ENCODE measurements at places on chromosomes 11 and 22.

- no peak for DNase-seq
These were observed 14.0 kb upstream of the ARSA start for GRCh38 chr22:50641696-50642607.

DNA sequence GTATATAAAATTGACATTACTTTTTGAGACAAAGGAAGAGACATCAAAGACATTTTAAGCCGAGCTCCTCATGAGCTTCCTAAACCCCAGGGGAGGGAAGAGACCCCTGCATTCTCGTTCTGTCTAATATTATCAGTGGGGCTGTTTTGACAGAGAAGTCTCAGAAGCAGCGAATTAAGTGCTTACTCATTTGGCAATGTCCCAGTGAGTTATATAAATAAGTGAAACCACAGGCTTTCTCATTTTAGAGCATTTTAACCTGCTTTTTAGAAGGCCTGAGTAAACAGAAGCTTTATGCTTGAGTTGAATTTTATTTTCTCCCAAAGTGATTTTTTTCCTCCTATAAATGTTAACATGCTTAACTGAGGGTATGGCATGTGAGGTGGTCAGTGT, 23.2 kb upstream of the C1QTNF4 start:
- no peak for DNase-seq

DNA sequence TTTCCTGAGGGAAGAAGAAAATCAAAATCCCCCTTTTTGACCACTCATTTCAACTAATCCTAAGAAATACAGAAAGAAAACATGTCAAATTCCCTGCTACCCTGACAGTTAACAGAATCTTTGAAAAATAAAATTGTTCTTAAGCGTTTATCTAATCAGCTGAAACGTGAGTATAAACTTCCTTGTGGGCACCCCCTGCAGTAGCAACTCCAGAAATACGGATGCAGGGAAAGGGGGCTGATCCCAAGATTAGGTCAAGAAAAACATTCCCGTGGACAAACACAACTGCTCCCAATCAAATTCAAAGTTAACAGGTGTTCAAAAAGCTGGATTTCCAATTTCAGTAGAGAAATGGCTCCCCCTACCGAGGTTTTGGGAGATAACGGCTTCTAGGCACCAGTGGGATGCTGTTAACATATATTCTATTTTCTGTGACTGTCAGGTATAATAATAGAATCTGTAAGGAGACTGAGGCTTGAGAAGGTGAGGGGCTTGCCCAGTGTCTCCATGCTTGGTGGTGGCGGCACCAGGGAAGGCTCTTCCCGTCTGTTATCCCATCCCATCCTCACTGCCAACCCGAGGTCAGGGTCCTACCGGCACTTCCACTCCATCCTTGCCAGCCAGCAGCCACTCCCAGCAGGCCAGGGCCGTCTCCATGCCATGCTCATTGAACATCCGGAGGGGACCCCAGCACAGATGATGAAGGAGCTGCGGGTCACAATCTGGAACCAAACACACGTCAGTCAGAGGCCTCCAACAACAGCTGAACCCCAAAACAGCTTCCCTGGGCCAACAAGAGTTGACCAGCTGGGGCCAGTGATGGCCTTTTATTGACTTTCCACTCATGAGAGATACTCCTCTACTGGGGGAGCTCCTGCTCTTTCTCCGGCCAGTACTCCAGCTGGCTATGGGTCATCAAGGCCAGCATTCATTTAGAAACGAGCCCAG, 32.0 kb upstream of the SERPIND1 start:
- peak; percentile 53 for DNase-seq

DNA sequence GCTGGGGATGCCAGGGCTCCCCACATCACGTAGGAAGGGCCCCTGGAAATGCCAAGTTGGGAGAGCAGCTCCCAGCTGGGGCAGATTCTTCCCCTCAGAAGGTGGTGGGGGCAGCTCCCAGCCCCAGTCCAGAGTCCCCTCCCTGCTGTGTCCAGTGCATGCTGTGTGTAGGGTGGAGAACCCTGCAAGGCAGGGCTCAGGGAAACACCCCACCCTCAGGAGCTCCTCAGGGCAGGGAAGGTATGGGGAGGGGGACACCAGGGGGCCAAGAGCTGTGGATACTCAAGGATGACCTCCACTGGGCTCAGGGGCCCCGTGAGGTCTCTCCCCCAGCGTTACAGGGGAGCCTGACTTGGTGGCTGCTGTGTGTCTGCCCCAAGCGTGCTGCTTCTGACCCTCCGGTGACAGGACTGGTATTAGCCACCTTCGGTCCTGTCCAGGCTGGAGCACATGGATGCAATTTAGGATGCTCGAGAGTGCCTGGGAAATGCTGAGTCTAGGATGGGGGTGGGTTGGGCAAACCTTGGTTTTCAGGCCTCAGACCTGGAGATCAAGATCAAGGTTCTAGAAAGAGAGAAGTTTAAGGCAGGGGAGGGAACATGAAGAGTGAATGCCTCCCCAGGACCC, 16.1 kb upstream of the CABP7 start:
- no peak for DNase-seq

- DNase-seq, result no peak
These were observed 168.9 kb upstream of the CHORDC1 start for GRCh38 chr11:90391756-90392155.

- no peak for DNase-seq
These were observed 8.5 kb upstream of the NAALADL1 start for GRCh38 chr11:65066805-65067291.

GRCh38 chr11:23924226-23924625, 572.6 kb upstream of the LUZP2 start:
- DNase-seq, result no peak

GRCh38 chr11:116375221-116375620, 397.6 kb downstream of the BUD13 start:
- DNase-seq, result no peak

- DNase-seq, result no peak
These were observed 55.3 kb downstream of the C22orf42 start for GRCh38 chr22:32103658-32104315.

GRCh38 chr11:78961937-78962701, 387.5 kb upstream of the NARS2 start:
- DNase-seq, result no peak
